ENCODE measurements at places on chromosomes 12 and 14.

GRCh38 chr12:59010941-59011340, 90.6 kb upstream of the LRIG3 start:
- no peak for DNase-seq

DNA sequence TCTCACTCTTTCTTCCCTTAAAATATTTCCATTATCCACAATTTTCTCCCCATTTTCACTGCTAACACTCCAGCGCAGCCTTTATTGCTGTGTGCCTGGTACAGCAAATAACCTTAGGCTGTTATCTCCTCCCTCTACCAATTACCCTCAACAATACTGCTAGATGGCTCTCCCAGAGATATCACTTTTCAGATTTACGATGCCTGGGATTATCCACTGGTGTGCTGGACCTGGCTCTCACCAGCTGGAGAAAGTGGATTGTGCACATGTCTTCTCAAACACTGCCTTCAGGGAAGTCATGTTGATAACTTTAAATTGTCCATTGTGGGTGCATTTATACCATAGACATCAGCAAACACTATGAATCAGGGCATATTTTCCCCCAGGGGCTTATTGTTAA, 101.9 kb upstream of the ADAMTS20 start:
- DNase-seq = no peak

DNA sequence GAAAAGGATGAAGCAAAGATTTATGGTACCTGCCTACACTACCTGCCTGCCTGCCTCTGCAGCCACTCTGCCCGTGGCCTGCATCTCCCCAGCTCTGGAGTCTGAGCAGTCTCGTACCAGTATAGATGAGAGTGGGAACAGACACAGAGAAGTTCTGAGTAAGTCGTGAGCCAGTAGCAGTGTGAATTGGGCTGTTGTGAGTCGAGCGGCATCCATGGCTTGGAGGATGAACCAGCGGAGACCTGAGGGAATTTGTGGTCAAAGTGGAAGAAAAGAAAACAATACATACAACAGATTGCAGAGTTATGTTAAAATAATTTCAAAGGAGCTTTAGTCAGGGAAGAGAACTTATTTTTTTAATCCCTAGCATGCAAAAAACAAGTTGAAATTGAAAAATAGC, 25.3 kb downstream of the C2CD5 start:
- no peak for DNase-seq

- no peak for DNase-seq
Measured at GRCh38 chr14:89146274-89146673, 270.8 kb downstream of the FOXN3 start.

- no peak for DNase-seq
Measured at GRCh38 chr12:126106706-126107105, 1041.5 kb downstream of the AACS start.

DNA sequence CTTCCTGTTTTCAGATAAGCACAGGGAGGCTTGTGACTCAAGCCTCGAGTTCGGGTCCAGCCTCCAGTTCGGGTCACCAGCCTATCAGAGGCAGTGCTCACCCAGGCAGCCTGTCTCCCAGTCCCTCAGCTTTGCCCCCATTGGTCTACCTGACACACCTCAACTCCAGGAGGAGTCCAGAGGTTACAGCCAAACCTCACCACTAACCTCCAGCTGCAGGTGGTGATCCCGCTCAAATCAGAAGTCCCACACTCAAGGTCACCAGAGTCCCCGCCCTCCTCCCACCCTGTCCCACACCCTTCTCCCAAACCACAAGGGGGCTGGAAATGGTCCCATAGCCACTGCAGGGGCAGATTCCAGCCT, 42.1 kb downstream of the KDM2B start:
- DNase-seq = no peak

GRCh38 chr12:101925361-101925760, 48.0 kb downstream of the DRAM1 start:
- no peak for DNase-seq

Measured in activated T-cell treated with anti-CD3 and anti-CD28 coated beads, Interleukin-2, amount 50 U/mL, for 1 hour (primary cell).